ENCODE measurements at places on chromosomes 2 and 18. TPM values are rescaled to one million over a fixed set of nuclear protein-coding genes. Genes with fewer than 3 reads are reported as not detected.

DNA sequence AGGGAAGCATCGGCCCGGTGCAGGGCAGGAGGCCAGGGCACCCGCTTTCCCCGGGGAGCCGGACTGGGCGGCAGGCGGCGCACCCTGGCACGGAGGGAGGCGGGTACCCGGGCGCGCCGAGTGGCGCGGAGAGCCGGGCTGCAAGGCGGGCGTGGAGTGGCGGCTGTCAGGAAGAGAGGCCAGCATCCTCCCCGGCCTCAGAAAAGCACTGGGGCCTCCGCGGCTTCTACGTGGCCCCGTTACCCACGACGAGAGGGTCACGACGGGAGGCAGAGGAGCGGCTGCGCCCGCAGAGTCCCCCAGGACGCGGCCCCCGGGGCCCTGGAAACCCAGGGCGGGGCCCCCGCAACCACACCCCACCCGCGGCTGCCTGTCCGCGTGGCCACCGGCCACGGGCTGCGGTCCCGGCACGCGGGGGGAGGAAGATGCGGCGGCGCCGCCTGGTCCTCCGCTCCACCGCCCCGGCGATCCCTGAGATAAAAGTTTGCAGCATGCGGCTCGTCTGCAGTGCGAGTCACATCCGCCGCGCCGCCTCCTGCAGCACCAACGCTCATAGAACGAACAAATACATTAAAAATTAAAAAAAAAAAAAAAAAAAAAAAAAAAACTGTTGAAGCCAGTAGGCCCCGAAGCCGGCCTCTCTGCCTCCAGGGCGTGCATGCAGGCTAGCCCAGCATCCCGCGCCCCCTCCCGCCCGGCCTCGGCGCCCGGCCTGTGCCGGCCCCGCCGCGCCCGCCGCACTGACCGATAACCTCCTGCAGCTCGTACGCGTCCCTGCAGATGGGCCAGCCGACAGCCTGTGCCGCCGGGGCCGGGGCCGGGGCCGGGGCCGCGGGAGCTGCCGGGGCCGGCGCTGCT is 683 bp downstream of the STK39 start:
- H3K36me3 ChIP-seq: no peaks in the 10 kb centered on the region
- peaks cover 7% of the 10 kb centered on the region for H3K27me3 ChIP-seq
- H3K4me1 ChIP-seq: peaks cover 49% of the 10 kb centered on the region
- H3K4me3 ChIP-seq: peak overlapping the region; percentile 93
- peak overlapping the region; percentile 95 for H3K27ac ChIP-seq

- no peak overlapping the region for H3K4me3 ChIP-seq
- H3K36me3 ChIP-seq: no peaks in the 10 kb centered on the region
- H3K27ac ChIP-seq: no peak overlapping the region
- DNase-seq: no peak
Measured at GRCh38 chr18:52394602-52395001, 54.6 kb downstream of the DCC start.

The FABP1 gene
- not detected for polyA plus RNA-seq

DNA sequence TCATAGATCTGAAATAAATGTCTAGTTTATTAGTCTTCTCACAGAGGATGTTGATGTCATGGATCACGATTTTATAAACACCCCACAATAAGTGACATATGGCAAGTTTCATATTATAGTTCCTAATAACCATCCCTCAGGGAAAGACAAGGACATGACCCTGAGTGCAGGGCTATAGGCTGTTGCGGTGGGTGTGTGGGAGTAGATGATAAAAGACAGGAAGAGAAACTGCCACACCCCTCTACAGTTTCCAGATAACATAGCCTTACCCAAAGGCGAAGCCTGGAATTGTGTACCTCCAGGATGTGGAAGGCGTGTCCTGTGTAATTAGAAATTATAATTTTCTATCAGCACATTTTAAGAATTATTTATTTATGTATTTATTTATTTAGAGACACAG is 2.4 kb upstream of the NEDD4L start:
- H3K4me1 ChIP-seq: peaks cover 28% of the 10 kb centered on the region
- H3K27ac ChIP-seq: no peak overlapping the region
- no peaks in the 10 kb centered on the region for H3K36me3 ChIP-seq
- no peak overlapping the region for H3K4me3 ChIP-seq
- peaks cover 11% of the 10 kb centered on the region for H3K27me3 ChIP-seq

The DLGAP1 gene
- not detected for polyA plus RNA-seq

All from immature natural killer cell (primary cell).